SK-N-MC (cell line): ENCODE measurements at places on chromosomes 6 and 20.

DNA sequence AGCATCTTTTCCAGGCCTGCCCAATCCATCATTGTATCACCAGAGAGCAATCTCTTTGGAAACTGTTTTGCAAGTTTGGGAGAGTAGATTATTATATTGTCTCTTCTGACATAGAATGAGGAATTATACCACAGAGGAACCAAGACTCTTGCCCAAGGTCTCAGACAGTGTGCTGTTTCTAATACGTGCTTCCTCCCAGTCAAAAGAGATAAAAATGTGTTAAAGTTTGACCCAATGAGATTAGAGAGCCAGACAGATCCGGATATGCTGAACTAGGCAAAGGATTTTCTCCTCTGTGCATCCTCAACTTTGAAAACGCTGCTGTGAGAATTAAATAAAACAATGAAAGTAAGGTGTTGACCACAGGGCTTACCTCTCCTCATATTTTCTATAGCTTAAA, 18.6 kb upstream of the NT5E start:
- DNase-seq, result no peak

GRCh38 chr6:2938632-2939083, 32.7 kb downstream of the SERPINB6 start:
- DNase-seq, result no peak

- no peak for DNase-seq
Observed at GRCh38 chr20:57960803-57961575, 251.2 kb upstream of the PMEPA1 start.

DNA sequence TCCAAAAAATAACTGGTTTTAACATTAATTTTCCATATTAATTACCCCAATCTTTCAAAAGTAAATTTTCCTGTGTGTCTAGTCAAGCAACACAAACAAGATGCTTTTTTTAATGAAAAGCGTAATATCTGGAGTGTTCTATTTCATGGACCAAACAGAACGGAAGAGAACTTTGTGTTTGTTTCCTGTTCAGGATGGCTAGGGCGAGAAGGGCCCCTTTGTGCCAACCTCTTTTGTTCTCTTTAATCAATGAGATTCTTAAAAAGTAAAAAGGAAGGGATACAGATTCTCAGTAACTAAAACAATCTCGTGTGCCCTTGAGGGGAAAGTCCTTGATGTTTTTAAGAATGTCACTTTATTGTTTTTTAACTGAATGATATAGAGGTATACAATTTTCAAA, 55.7 kb downstream of the GNAS start:
- no peak for DNase-seq

- no peak for DNase-seq
Observed at GRCh38 chr20:25257130-25257529, 9.2 kb downstream of the PYGB start.

GRCh38 chr6:36118550-36119107, 11.7 kb upstream of the MAPK13 start:
- DNase-seq, result no peak

- DNase-seq, result no peak
Observed at GRCh38 chr20:61449916-61450315, 197.9 kb downstream of the CDH4 start.

- no peak for DNase-seq
Observed at GRCh38 chr20:8811801-8812594, 256.9 kb upstream of the PLCB4 start.

- no peak for DNase-seq
Observed at GRCh38 chr6:158769234-158769770, 49.9 kb downstream of the EZR start.

GRCh38 chr6:16511040-16511660, 250.1 kb downstream of the ATXN1 start:
- DNase-seq, result no peak

DNA sequence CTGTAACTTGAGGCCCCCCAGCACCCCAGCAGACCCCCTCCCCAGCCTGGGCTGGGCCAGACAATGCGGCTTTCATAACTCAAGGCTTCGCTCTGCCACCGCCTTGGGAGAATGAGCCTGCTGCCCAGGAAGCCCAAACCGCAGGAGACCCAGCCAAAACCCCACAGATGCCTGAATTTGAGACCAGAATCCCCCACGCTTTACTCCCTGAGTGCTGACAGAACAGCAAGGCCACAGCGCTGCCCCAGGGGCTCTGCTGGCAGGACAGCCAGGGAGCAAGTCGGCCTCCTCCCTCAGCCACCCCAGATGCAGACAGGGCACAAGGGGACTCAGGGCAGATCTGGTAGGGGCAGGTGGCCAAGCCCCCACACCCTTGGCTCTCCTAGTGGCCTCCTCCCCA, 2.2 kb downstream of the MDFI start:
- DNase-seq, result no peak

- DNase-seq, result no peak
Observed at GRCh38 chr6:29724937-29725869, 2.0 kb downstream of the HLA-F start.

- no peak for DNase-seq
Observed at GRCh38 chr6:27668442-27669294, 195.8 kb upstream of the ZNF184 start.

DNA sequence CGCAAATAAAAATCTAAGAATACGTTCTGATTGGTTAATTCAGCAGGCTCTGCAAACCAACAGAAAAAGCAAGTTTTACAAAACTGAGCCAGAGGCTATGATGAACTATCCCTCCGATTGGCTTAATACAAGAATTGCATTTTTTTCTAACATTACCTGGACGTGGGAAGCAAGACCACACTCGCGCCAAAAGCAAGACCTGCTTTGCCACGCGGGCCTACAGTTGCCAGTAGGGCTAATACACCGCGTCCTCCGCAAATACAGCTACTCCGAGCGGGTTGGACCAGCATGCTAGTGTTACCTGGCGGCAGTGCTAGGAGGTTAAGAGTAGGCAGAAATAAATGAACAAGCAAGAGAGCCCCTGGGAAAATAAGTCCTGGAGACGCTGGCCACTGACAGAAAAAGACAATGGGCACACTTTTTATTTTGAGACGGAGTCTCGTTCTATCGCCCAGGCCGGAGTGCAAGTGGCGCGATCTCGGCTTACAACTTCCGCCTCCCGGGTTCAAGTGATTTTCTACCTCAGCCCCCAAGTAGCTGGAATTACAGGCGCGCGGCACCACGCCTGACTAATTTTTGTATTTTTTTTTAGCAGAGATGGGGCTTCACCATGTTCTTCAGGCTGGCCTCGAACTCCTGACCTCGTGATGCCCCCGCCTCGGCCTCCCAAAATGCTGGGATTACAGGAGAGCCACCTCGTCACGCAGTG, 131.9 kb upstream of the BTN3A2 start:
- DNase-seq, result no peak

DNA sequence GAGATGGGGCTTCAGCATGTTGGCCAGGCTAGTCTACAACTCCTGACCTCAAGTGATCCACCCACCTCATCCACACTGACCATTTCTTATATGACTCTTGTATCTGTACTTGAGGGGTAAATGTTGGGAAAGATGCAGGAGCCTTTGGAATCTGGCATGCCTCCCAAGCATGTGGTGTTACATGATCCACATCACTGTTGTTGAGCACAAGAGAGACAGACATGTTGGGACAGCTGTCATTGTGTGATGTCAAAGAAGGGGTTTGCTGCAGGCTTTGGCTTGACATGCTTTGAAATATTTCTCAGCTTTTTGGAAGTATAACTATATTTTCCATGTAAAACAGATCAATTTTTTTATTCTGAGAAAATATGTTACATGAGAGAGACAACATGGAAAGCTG, 139.9 kb downstream of the MOXD1 start:
- no peak for DNase-seq

GRCh38 chr6:149995971-149996370, 29.4 kb downstream of the RAET1L start:
- no peak for DNase-seq

DNA sequence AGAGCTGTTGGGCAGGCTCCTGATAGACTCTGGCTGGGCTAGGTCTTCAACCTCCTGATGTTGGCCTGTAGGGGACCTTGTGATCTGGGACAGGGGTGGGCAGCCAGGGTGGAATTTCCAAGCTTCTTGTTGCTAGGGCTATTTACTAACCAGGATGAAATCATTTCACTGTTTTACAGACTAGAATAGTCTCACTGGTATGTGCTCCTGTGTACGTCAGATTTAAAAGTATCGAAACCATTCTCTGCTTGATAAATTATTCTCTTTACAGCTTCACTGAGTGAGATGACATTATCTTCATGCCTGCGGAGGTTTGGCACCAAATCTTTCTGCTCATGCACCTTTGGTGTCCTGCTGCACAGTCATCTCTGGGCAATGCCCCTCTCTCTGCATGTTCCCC, 10.9 kb downstream of the EDN1 start:
- no peak for DNase-seq

DNA sequence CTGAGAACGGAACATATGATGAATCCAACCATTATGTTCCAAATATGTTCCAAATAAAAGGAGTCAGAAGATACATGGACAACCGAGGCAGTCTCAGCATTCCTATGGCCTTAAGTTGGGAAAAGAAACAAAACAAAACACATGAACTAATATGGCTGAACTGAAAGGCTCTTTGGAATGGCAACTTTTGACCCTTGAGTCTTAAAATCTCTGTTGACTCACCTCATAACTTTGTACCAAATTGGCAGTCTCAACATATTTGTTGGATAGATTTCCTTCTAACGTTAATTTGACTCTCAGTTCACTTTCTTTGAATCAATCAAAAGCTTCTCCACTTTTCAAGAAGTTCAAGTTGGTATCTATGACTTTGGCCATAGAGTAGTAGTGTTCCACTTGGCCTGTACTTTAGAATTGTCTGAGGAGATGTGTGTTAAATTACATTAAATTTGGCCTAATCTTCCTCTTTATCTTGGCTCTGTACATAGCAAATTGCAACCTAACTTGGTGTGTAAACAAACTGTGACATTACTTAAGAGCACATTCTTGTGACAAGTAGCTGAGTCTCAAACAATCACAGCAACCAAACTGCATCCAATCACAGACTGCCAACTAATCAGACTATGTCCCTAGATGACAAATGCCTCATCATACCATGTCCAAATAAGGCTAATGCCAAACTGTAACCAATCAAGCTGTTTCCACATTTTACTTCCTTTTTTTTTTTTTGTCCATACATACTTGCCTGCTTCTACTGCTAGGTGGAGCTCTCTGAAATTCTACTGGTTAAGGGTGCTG, 208.8 kb downstream of the BMP2 start:
- DNase-seq, result no peak

- DNase-seq, result no peak
Observed at GRCh38 chr20:20207291-20207690, 155.0 kb downstream of the CFAP61 start.

- no peak for DNase-seq
Observed at GRCh38 chr20:2757969-2758368, 42.5 kb downstream of the CPXM1 start.

- DNase-seq, result no peak
Observed at GRCh38 chr6:98036344-98036923, 753.4 kb upstream of the MMS22L start.

DNA sequence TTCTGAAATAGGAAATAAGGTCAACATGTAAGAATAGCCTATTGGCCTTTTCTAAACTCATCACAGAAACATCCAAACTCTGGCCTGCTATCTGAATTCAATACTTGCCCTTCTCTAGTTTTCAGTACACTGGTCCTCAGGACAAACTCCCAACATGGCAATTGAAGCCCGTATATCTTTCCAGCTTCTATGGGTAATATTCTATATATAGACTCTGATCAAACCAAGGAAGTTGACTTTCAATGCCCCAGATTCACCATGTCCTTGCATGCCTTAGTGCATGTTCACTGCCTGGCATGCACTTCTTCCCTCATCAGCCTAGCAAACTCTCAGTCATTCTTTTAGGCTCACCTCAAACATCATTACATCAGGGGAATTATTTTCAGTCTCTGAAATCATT, 73.2 kb downstream of the RSPO3 start:
- no peak for DNase-seq

- no peak for DNase-seq
Observed at GRCh38 chr6:446418-447366, 55.1 kb downstream of the IRF4 start.

DNA sequence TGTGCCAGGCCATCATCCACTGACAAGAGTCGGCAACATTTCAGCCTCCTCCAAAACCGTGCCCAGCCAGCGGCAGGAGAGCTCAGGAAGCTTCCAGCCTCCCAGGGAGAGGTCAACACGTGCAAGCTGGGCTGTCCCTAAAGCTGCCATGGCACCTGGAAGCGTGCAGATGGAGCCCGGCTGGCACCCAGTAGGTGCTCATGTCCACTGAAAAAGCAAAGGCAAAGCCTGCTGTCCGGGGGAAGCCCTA, 14.4 kb upstream of the TLDC2 start:
- no peak for DNase-seq
